ENCODE measurements at places on chromosomes 5 and 9.

GRCh38 chr5:134411546-134412266, at the start of gene CDKN2AIPNL:
CDKN2AIPNL (minus strand) TSS chr5:134411881; CDS start chr5:134411854, 27 bp downstream.
- peak; percentile 98 for DNase-seq

GRCh38 chr5:132083071-132083678, 9.6 kb downstream of the CSF2 start:
- DNase-seq: no peak

GRCh38 chr5:157143127-157143971, 684 bp upstream of the MED7 start:
- peak; percentile 32 for DNase-seq

GRCh38 chr9:113954591-113954990, 78.5 kb downstream of the ZNF618 start:
- no peak for DNase-seq

DNA sequence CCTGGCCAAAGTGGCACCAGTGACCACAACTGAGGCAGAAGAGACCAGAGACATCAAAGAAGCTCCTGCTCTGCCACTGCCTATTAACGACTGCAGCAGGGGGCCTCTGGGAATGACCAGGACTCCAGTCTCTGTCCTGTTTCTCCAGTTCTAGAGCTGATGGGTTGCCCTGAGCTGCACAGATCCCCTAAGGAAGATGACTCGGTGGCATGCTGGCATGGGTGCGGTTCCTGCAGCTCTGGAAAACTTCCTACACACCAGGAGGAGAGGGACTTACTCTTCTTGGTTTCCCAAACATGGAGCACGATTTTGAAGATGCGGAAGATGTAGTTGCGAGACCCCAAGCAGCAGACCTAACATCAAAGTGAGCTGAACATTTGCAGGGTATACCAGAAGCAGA, 2.7 kb downstream of the SLIT3 start:
- DNase-seq: no peak

DNA sequence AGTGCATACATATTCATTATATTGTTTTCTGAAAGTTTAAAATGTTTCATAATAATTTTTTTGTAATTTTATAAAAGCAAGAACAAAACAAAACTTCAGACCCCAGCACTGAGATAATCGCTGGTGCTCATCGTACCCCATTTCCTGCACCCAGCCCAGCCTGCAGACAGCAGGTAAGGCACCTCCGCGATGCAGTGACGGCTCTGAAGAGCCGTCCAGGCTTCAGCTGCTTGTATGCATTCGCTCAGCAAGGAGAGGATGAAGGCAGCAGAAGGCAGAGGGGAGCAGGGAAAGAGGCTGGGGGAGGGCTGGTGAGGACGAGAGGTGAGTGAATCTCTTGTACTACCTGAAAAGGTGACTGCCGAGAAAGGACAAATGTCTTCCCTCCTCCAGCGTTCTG, 153.5 kb downstream of the TTLL11 start:
- DNase-seq: no peak

DNA sequence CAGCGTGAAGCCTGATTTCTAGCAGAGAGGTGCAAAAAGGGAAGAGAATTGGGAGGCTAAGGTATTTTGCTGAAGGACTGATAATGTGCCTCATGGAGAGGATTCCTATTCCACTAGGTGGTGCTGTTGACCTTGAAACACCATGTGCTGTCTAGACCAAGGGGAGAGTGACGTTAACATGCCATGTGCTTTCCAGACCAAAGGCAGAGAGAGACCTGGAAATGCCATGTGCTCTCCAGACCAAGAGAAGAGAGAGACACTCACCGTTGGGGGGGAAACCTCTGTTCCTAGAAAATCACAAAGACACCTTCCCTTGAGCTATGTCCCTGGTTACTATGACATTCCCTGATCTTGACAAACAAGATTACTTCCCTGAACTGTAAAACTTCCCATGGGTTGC, 286.0 kb upstream of the TUSC1 start:
- DNase-seq: no peak
